ENCODE measurements at places on chromosomes 5 and 9.

DNA sequence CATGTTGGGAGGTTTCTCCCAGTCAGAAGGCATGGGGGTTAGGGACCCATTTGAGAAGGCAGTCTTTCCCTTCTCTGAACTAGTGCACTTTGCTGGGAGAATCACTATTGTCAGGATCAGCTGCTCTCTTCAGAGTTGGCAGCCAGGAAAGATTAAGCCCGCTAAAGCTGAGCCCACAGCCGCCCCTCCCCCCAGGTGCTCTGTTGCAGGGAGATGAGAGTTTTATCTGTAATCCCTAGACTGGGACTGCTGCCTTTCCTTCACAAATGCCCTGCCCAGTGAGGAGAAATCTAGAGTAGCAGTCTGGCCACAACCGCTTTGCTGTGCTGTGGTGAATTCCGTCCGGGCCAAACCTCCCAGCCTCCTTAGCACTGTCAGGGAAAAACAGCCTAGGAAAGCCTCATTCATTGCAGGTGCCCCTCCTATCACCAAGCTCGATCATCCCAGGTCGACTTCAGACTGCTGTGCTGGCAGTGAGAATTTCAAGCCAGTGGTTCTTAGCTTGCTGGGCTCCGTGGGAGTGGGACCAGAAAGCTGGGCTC lies 69.8 kb downstream of the CNTLN start:
- no peak for DNase-seq

GRCh38 chr5:129216001-129216400 lies 121.5 kb downstream of the ISOC1 start:
- DNase-seq, result no peak

DNA sequence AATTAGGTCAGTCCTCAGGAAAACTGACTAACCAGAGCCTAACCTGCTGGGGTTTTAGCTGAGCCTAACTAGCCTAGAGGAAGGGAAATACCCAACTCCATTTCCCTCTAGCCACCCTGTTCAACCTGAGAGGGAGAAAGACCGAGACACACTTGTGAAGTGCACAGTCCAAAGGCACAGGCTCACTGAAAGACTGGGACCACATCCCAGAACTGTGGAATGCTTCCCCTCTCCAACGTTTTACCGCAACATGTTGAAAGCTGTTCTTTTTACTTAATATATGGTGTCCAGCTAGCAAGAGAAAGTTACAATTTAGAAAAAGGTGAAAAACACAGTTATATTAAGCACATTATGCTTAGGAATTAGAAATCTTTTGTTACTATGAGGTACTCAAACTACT lies 76.8 kb upstream of the SIMC1 start:
- no peak for DNase-seq

DNA sequence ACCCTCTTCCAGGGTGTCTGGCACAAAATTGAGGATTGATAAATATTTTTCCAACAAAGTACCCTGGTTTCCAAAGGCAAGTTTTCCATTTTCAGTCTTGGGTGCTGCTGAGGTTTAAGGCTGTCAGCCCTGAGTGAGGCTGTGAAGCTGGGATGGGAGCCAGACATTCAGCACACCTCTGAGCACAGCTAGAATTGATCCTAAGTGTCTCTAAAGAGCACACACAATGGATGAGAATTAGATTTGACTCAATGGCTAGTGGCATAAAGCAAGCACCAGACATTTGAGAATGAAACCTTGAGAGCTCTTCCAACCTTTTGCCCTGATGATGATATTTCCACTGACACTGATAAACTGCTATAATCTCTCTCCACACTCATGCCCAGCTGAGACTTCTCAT lies 131.5 kb downstream of the MARCHF11 start:
- DNase-seq, result no peak

DNA sequence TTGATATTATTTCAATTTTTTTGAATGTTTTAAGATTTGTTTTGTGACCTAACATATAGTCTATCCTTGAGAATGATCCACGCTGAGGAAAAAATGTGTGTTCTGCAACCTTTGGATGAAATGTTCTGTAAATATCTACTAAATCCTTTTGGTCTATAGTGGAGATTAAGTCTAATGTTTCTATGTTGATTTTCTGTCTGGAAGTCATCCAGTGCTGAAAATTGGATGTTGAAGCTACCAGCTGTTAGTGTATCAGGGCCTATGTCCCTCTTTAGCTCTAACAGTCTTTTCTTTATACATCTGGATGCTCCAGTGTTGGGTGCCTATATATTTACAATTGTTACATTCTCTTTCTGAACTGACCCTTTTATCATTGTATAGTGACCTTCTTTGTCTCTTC lies 422.3 kb downstream of the TMEM232 start:
- DNase-seq, result no peak

DNA sequence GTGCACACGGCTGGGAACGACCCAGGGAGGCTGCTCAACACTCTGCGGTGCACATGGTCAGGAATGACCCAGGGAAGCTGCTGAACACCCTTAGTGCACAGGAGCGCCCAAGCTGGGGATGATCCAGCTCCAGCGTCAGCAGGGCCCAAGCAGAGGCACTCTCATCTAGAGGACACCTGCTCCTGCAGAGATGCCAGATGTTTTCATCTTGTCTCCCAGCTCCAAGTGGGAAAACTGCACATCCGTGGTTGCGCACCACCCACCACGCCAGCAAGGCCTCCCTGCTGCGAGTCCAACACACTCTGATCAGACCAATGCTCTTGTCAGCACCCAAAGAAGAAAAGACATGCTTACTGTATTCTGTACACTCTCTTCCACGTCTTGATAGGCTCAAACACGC lies 34.1 kb downstream of the UBE2QL1 start:
- DNase-seq, result no peak

- DNase-seq, result no peak
These were observed 1429.3 kb downstream of the EFNA5 start for GRCh38 chr5:106241409-106241808.
